ENCODE measurements at places on chromosomes 6 and 20.

GRCh38 chr6:148693882-148694484 lies 52.8 kb upstream of the UST start:
- DNase-seq: no peak

DNA sequence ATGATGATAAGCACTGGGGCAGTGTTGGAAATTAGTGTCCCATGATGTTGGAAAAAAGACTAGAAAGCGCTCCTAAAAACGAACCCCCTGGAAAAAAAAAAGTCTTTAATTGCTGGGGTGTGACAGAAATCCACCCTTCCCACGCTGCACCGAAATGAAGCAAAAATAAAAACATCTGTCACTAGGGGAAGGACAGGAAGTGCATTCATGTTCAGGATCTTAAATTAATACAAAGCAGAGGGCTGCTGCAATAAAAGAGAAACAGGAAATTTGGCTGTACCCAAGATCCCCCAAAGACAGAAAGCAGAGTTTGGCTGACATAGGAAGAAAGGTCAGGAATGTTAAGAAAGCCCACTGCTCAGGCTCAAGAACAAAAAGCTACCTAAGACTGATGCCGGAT lies 333.9 kb downstream of the TBC1D32 start:
- DNase-seq: no peak

- DNase-seq: no peak
Observed at GRCh38 chr6:165831812-165832510, 168.9 kb upstream of the PDE10A start.

DNA sequence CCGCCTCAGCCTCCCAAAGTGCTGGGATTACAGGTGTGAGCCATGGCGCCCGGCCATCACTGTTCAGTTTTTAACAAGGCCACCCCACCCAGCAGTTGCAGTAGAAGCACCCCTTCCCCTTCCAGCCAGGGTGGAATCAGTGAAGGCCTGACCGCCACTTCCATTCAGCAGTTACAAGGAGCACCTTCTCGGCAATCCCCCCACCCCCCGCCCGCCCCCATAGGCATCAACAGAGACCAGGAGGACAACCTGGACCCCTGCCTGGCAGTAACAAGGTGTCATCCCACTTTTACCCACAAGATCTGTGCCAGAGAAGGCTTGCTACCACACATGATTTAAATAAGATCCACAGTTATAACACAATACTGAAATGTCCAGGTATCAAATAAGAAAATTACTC lies 23.1 kb downstream of the NCR2 start:
- DNase-seq: no peak

DNA sequence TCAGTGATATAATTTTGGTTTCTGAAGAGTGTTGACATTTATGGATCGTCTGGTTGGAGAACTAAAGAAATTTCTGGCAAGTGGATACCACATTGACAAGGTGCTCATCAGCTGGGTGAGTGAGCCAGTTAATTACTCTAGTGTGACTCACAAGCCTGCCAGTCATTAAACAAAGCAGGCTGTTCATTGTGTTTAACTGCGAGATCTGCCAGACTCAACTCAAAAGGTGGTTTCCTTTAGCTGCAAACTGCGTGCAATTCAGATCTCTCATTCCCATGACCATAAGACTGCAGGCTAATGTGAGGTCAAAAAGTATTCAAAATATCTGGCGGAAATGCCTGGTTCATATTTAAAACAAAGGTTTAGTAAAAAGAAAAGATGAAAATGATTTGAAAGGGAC lies 32.5 kb upstream of the IYD start:
- DNase-seq: no peak

DNA sequence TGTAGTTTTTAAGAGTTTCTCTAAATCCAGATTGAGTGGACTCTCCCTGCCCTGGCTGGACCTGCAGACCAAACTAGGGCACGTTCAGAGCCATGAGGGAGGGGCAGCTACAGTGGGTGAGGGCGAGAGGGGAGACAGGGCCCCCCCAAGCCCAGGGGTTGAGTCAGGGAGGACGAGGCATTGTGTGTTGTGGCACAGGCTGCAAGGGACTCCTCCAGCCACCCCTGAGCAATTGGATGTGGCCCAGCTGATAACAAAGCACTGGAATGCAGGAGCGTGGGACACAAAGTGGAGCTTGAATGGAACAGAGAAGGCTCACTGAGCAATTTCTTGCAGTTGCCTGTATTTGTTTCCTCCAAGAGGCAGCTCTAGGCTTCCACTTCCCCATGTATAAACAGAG lies 43.5 kb upstream of the MYL9 start:
- DNase-seq: no peak

GRCh38 chr6:54441020-54441419 lies 132.8 kb downstream of the TINAG start:
- DNase-seq: no peak

DNA sequence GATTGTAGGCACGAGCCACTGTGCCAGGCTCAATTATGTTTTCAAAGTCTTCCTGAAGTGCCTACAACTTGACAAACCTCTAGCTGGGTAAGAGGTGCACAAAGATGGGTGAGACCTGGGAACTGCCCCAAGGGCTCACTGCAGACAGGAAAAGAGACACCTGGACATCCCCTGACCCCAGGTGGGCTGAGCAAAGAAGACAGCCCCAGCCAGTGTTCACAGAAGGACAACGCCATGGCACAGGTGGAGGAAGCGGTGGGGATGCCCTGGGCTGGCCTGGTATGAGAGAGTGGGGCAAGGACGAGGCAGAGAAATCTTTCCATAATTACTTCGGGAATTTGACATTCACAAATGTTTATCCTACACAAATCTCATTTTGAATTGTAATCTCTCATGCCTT lies 278.9 kb downstream of the SMOC2 start:
- no peak for DNase-seq

DNA sequence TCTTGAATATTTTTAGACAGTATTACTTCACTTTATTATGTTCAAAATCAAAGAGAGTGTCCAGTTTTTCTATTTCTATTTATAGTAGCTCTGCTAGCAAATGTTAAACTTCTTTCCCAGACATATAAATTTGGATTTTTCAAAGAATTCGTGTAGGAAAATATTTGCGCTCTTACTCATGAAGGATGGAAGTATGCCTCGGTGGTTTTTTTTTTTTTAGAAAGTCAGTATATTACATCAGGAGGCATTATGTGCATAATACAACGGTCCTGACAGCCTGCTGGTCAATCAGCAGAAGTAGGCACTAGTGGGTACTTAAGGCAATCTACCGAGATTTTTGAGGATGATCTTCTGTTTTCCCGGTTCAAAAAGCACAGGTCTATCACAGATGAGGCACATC lies 249.3 kb downstream of the TBX18 start:
- DNase-seq: no peak

GRCh38 chr20:33311996-33312395 lies 29.0 kb downstream of the BPIFB1 start:
- DNase-seq: no peak

GRCh38 chr6:159062564-159062945 lies 17.8 kb upstream of the TAGAP start:
- no peak for DNase-seq

DNA sequence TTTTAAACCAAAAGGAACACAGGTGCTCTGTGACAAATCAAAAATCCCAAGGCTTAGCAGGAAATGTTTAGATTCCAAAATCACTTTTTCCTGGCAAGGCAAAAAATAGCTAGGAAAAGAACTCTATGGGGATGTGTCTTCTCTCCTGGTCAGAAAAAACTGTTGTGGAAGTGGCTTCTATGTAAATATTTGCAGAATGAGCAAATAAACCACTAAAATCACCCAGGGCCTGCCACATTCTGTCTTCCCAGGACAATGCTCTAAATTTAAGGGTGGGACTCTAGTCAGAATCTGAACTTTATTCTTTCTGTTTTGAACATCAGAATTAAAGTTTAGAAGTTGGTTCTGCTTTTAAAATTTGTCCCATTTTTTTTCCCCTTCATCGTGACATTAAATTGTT lies 29.3 kb downstream of the GCM1 start:
- no peak for DNase-seq

All from esophagus squamous epithelium (tissue), 5 donors.